Epithelial cell of umbilical artery (primary cell): ENCODE measurements at places on chromosomes 4 and X. TPM values are rescaled to one million over a fixed set of nuclear protein-coding genes. Genes with fewer than 3 reads are reported as not detected.

Gene VGLL1
- total RNA-seq = not detected in 2 replicates

Gene ADAMTS3
- total RNA-seq = 1.4 and 1.6 TPM in 2 replicates

Gene TMEM31
- total RNA-seq = not detected in 2 replicates

Gene PABPC1L2A
- not detected in 2 replicates for total RNA-seq

Gene PPM1K
- 14.6 and 17.0 TPM in 2 replicates for total RNA-seq

Gene HTN1
- not detected in 2 replicates for total RNA-seq

Gene IL21
- not detected in 2 replicates for total RNA-seq
